Naive thymus-derived CD8-positive, alpha-beta T cell (primary cell): ENCODE measurements at places on chromosomes 12 and 14. TPM values are rescaled to one million over a fixed set of nuclear protein-coding genes. Genes with fewer than 3 reads are reported as not detected.

The SIX1 gene
- not detected for total RNA-seq

The CEBPE gene
- total RNA-seq = 1.8 TPM

The CAPZA3 gene
- total RNA-seq = not detected

The CPNE6 gene
- total RNA-seq = not detected

The C12orf42 gene
- total RNA-seq = 17.5 TPM

The PLXNC1 gene
- 8.9 TPM for total RNA-seq

The MUCL1 gene
- total RNA-seq = not detected

DNA sequence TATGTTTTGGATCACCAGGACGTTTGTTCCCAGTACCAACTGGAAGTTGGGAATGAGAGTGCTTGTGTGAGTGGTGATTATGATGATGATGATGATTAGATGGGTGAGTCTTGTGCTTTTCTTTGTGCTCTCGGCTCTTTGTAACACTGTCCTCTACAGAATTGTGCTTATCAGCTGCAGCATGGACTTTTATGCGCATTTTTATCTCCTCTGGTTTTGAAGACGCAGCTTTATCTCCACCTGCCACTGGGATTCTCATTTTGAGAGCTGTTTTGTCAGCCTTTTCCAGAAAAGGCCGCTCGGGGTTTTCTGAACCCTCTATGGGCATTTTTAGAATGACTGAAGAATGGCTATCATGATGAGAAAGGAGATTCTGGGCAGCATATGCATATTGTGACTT, 11.5 kb upstream of the KANSL2 start:
- peaks cover 94% of the 10 kb centered on the region for H3K36me3 ChIP-seq
- no peak overlapping the region for H3K4me3 ChIP-seq
- no peak overlapping the region for H3K27ac ChIP-seq
- DNase-seq = no peak
- no peaks in the 10 kb centered on the region for H3K27me3 ChIP-seq

DNA sequence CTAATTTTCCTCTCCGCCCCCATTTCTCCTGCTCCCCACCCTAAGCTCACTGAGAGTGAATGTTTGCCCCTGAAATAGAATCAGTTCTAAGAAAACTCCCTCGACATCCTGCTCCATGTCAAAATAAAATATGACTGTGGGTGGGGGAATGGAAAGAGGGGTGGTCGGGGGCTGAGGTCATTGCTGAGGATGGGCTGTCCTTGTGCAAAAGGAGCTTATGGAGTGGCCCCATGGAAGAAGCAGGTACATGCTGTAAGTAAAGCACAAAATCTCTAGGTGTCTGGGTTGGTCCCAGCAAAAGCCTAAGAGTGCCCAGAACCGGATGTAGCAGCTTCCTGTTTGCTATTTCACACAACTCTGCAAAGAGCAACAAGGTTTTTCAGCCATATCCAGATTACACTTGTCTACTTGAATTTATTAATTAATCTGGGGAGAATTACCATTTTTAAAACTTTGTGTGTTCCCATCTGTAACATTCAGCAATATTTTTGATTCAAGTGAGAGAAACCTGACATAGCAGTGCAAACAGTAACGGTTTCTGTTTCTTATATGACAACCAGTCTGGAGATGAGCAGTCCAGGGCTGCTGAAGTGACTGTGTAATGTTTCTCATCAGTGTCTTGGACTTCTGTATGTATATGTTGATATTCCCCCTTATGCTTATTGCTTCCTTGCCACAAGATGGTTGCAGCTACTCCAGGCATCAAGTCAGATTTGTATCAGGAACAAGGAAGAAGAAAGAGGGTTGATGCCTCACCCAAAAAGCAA, 40.4 kb upstream of the GZMB start:
- H3K36me3 ChIP-seq = peaks cover 1% of the 10 kb centered on the region
- H3K4me3 ChIP-seq = peak overlapping the region; percentile 91
- H3K27ac ChIP-seq = peak overlapping the region; percentile 89
- H3K27me3 ChIP-seq = no peaks in the 10 kb centered on the region
- H3K4me1 ChIP-seq = peaks cover 41% of the 10 kb centered on the region

- no peaks in the 10 kb centered on the region for H3K4me1 ChIP-seq
- H3K4me3 ChIP-seq = no peak overlapping the region
- DNase-seq = no peak
- no peak overlapping the region for H3K27ac ChIP-seq
- peaks cover 2% of the 10 kb centered on the region for H3K27me3 ChIP-seq
These were observed 52.1 kb downstream of the AVPR1A start for GRCh38 chr12:63098851-63099250.

GRCh38 chr12:989751-990660, 1.0 kb upstream of the ERC1 start:
- no peak for DNase-seq
- H3K4me1 ChIP-seq = peaks cover 43% of the 10 kb centered on the region
- H3K27ac ChIP-seq = peak overlapping the region; percentile 97
- H3K4me3 ChIP-seq = peak overlapping the region; percentile 81

DNA sequence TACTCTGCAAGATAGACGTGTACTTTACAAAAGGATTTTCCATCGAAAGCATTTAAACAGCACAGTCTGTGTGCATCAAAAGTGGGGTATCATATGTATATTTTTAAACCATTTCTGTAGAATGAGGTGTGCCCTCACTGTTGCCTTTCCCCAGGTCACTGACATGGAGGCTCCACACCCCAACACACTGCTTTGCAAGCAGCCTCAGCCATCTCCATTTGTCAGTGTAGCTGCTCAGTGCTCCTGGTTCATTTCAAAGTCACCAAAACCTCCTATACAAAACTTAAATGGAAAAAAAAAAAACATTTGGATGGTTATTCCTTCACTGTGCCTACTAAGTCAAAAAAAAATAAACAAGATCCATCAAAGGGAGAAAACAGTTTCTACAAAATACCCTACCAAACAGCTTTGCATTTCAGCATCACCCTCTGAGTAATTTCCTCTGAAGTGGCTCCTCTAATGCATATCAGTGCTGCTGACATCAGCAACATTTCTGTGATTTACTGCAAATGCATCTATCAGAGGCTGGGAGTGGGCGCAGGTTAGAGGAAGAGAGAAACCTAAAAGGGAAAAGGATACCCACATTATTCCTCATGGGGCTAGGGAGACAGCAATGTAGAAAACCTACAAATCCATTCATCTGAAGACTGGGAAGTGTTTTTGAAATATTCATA, 46.0 kb downstream of the KCNK10 start:
- H3K4me1 ChIP-seq = no peaks in the 10 kb centered on the region
- no peak overlapping the region for H3K27ac ChIP-seq
- no peaks in the 10 kb centered on the region for H3K36me3 ChIP-seq
- no peak for DNase-seq
- H3K4me3 ChIP-seq = no peak overlapping the region
- H3K27me3 ChIP-seq = peaks cover 44% of the 10 kb centered on the region

GRCh38 chr12:10721651-10722501, 1.2 kb downstream of the YBX3 start:
- peaks cover 4% of the 10 kb centered on the region for H3K36me3 ChIP-seq
- DNase-seq = peak; percentile 93
- peak overlapping the region; percentile 100 for H3K27ac ChIP-seq
- peaks cover 53% of the 10 kb centered on the region for H3K4me1 ChIP-seq

- no peaks in the 10 kb centered on the region for H3K36me3 ChIP-seq
- H3K27ac ChIP-seq = peak overlapping the region; percentile 36
- H3K4me1 ChIP-seq = no peaks in the 10 kb centered on the region
- H3K4me3 ChIP-seq = no peak overlapping the region
These were observed 260.3 kb downstream of the VRK1 start for GRCh38 chr14:97057238-97058073.

DNA sequence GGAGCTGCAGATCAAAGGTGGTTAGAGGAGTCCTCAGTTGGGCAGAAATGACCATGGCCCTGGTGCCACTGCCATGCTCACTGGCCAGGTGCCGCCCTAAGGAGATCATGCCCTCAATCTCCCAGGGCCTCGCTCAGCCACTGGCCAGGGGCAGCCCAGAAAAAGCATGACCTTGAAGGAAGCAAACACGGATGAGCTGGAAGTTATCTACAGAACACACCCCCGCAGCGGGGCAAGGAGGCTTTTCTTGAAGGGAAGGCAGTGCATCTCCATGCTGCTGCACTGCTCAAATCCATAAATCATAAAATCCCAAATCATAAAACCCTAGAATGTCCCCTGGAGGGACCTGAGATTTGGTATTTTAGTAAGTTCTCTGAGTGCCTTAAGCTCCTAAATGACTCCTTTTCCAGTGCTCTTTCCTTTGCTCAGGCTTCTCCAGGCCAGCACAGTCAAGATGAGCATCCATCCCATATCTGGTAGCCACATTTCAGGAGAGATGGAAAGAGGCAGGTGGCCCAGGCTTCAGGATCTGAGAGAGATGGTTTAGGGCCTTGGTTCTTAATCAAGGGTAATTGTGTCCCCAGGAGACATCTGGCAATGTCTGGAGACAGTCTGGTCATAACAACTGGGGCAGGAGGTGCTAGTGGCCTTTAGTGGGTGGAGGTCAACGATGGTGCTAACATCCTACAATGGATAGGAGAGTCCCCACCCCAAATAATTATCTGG, 217.3 kb downstream of the RBM19 start:
- no peaks in the 10 kb centered on the region for H3K4me1 ChIP-seq
- no peak for DNase-seq
- peaks cover 8% of the 10 kb centered on the region for H3K27me3 ChIP-seq
- no peaks in the 10 kb centered on the region for H3K36me3 ChIP-seq

DNA sequence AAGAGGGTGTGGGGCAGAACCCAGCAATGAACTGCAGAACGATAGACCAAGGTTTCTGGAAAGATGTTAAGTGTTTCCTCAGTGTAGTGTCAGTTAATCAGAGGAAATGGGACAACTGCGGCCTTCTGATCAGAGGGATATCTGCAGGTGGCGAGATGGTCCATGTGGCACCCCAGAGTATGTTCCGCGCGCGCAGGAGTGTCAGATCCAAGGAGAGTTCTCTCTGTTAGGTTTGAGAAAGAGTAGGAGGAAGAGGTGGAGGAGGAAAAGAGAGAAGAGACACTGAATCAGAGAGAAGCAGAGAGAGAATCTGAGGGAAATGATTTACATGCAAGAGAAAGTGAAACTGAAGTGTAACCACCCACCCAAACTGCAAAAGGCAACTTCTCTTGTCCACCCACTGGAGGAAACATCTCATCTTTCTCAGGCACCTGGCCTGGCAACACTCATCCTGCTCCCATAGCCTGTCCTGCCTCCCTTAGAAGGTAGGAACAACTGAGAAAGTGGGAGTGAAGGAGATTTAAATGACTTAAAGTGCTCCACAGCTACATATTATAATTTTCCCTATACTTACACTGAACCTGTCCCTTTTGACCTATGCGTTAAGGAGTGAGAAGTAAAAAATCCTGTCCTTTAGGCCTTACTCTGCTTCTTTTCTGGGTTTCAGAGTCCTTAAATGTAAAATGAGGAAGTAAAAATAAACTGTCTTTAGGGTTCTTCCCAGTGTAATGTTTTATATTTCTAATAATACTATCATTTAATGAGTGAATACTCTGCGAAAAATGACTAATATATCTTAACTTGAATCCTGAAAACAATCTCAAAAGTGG, 6.8 kb upstream of the TESPA1 start:
- peak overlapping the region; percentile 93 for H3K4me3 ChIP-seq
- H3K27ac ChIP-seq = peak overlapping the region; percentile 96
- peaks cover 66% of the 10 kb centered on the region for H3K4me1 ChIP-seq
- peak; percentile 54 for DNase-seq
- H3K36me3 ChIP-seq = no peaks in the 10 kb centered on the region

DNA sequence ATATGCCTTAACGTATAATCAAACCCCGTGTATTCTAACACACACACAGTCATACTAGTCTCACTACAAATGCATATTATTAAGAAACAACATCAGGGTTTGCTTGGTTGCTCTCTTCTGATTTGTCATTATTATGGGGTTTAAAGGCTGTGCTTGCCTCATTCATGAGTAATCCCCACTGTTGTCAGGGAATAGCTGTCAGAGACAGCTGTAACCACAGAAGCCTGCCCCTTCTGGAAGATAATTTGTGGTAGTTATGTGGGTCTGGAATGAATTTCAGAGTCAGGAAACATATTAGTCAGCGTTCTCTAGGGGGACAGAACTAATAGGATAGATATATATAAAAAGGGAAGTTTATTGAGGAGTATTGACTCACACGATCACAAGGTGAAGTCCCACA, 456.9 kb upstream of the TMEM132C start:
- H3K36me3 ChIP-seq = no peaks in the 10 kb centered on the region
- H3K4me1 ChIP-seq = no peaks in the 10 kb centered on the region
- H3K27me3 ChIP-seq = peaks cover 12% of the 10 kb centered on the region
- no peak overlapping the region for H3K27ac ChIP-seq

- H3K27ac ChIP-seq = no peak overlapping the region
- no peak for DNase-seq
- peaks cover 5% of the 10 kb centered on the region for H3K36me3 ChIP-seq
- H3K4me1 ChIP-seq = peaks cover 3% of the 10 kb centered on the region
These were observed 318.6 kb upstream of the DIO3 start for GRCh38 chr14:101242442-101243385.

DNA sequence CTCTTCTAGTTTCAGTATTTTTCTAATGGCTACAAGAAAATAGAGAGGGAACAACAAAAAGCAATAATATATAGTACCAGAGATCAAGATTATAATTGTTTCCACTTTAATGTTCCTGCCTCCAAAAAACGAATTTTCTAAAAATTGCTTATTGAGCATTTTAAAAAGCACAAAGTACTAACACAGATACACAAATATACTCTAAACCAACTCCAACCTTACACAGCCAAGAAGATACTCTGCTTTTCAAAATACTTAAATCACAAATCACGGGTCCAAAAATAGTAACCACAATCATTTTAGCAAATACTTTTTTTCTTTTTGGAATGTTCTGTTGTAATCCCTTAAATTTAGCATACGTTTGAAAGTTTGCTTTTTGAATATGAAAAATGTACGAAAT, 2.0 kb downstream of the YAF2 start:
- no peaks in the 10 kb centered on the region for H3K27me3 ChIP-seq
- H3K4me1 ChIP-seq = peaks cover 60% of the 10 kb centered on the region
- H3K27ac ChIP-seq = peak overlapping the region; percentile 38
- DNase-seq = no peak
- H3K36me3 ChIP-seq = peaks cover 10% of the 10 kb centered on the region

DNA sequence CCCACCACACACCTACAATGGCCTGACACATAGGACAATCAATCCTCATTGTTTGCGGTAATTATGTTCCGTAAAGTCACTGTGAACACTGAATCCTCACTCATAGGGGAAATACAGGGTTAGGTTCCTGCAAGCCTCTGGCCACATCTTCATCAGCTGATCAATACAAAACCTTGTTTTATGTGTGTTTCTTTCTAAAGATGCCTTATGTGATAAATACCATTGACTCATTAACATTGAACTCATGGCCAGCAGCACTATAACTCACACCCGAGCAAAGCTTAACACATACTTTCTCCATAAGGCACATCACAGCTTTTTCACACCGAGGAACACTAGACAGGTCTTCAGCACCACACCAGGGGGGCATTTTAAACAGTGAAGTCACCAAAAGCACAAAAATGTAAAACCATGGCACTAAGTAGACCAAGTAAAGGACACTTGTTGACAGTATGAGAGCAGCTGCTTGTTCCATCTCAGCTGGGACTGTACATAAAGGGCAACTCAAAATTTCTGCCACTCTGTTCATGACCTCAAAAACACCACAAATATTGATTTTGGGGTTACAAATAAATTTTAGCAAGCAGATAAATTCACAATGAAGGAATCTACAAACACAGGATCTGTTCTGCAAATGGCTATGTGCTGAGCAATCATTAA, 60.5 kb downstream of the ESR2 start:
- H3K4me1 ChIP-seq = peaks cover 45% of the 10 kb centered on the region
- H3K36me3 ChIP-seq = peaks cover 6% of the 10 kb centered on the region
- H3K27me3 ChIP-seq = no peaks in the 10 kb centered on the region
- H3K27ac ChIP-seq = no peak overlapping the region

- H3K27ac ChIP-seq = no peak overlapping the region
- H3K27me3 ChIP-seq = peaks cover 6% of the 10 kb centered on the region
- peaks cover 17% of the 10 kb centered on the region for H3K4me1 ChIP-seq
- H3K4me3 ChIP-seq = no peak overlapping the region
These were observed 5.1 kb upstream of the SERPINA1 start for GRCh38 chr14:94393474-94393873.
